ENCODE measurements at places on chromosomes 2 and 18.

DNA sequence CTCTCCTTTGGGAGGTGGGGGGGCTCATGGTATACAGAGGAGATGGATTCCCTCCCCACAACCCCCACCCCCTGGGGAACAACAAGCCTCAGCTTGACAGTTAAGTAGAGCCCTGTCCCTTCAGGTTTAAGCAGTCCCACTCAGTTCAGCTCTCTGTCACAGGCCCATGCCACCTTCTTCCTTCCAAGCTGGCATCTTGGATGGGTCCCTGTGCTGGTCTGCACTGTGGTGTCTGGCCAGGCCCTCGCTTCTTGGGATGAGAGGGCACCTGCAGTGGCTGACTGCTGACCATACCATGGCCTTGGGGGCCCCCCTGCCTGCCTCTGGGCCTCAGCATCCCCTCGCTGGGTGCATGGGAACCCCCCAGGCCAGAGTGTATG, 20.4 kb upstream of the GPR17 start:
- no peak for DNase-seq

GRCh38 chr18:30920757-30921156, 121.8 kb downstream of the DSC3 start:
- no peak for DNase-seq

GRCh38 chr2:228063558-228063957, 117.9 kb downstream of the SPHKAP start:
- DNase-seq = no peak

GRCh38 chr18:2411381-2411960, 159.8 kb downstream of the METTL4 start:
- no peak for DNase-seq

GRCh38 chr2:3466966-3467365, 52.4 kb downstream of the ADI1 start:
- DNase-seq = no peak

DNA sequence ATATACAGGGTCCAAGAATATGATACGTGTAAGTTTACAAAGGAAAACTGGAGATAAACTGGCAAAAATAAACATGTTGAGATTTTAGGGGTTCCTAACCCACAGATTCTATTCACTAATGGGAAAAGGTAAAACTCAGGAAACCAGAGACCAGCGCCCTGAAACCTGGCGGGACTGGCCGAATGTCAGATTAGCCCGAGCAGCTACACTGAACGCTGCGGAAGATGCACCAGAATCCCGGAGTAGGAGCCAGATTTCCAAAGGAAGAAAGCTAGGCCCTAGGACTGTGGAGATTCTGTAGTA, 679 bp upstream of the WDR75 start:
- no peak for DNase-seq

GRCh38 chr18:48455555-48456478, 46.6 kb upstream of the ZBTB7C start:
- DNase-seq = peak; percentile 27

GRCh38 chr2:14301331-14301730, 331.2 kb upstream of the LRATD1 start:
- no peak for DNase-seq

DNA sequence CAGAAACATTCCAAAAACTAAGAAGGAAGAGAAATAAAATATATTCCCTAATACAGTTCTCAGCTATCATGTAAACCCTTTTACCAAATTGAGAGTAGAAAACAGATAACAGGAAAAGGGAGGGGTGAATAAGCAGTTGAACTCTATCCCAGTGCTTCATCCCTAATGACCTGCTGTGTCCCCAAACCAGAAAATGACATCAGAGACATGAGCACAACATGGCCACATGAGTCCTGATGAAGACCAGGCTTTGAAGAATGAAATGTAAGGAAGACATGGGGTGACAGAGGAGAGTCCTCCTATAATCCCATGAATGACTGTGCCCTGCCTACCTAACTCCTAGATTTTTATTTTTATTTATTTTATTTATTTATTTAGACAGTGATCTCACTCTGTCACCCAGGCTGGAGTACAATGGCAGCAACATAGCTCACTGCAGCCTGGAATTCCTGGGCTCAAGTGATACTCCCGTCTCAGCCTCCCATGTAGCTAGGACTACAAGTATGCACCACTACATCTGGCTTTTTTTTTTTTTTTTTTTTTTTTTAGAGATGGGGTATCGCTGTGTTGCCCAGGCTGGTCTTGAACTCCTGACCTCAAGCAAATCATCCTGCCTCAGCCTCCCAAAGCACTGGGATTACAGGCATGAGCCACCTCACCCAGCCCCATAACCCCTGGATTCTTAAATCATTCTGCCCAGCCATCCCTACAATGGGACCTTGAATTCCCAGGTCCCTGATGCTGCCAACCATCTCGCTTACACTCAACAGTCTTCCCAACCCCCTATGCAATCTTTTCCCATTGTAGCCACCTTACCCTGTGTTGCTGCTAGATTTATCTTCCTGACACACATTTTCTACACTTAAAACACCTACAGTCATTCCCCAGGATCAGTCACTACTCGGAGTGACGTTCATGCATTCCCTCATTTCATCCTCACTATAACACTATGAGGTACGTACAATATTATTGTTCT, 64.5 kb downstream of the ANKRD44 start:
- no peak for DNase-seq

DNA sequence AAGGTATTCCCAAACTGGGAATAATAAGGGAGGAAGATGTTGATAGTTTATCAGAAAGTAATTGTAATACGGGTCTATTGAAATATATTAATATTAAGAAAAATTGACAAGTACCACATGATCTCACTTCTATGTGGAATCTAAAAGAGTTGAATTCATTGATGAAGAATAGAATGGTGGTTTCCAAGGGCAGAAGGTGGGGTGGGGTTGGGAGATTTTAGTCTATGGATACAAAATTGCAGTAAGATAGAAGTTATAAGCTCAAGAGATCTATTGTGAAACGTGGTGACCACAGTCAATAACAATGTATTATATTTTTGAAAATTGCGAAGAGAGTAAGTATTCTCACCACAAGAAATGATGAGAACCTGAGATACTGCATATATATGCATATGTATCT, 38.9 kb downstream of the COL3A1 start:
- no peak for DNase-seq

- DNase-seq = no peak
These were observed 211.9 kb downstream of the RBM43 start for GRCh38 chr2:151049746-151050145.

- DNase-seq = no peak
These were observed 23.7 kb downstream of the CRACDL start for GRCh38 chr2:98912221-98912851.

DNA sequence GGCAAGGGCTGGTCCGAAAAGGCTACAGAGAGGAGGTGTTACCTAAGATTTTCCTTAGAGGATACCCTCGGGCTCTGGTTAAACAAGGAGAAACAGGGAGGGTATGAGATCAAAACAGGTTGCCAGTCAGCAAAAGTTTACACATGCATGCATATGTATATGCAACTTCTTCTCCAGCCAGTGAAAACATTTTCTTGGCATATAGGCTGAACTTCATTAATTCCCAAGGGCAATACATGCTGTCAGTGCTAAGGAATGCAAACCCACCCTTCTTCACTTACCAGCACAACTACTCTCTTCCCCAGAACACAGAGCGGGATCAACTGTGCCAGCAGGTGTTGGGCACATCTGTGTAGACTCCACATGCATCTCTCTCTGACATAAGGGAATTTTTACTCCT, 176.0 kb downstream of the GFPT1 start:
- DNase-seq = no peak

All from activated T-helper 1 cell treated with Interleukin-2 at 50 U/mL for 16 hours (primary cell).